Smooth muscle cell of bladder (primary cell): ENCODE measurements at places on chromosomes 12 and 14. TPM values are rescaled to one million over a fixed set of nuclear protein-coding genes. Genes with fewer than 3 reads are reported as not detected.

IL31 gene
- total RNA-seq, result not detected in 2 replicates

COL2A1 gene
- not detected in 2 replicates for total RNA-seq

CLEC4A gene
- total RNA-seq, result 0.28 and 0.65 TPM in 2 replicates

OVCH1 gene
- 0.09 and 0.14 TPM in 2 replicates for total RNA-seq

FAM234B gene
- 4.4 and 6.6 TPM in 2 replicates for total RNA-seq

OR4Q3 gene
- total RNA-seq, result not detected in 2 replicates

MANSC4 gene
- not detected in 2 replicates for total RNA-seq

LPAR5 gene
- not detected in 2 replicates for total RNA-seq

DNAI7 gene
- 0.18 and 0.43 TPM in 2 replicates for total RNA-seq

CCDC198 gene
- total RNA-seq, result not detected in 2 replicates

SRRM4 gene
- total RNA-seq, result under 0.01 TPM in 2 replicates

PMEL gene
- 0.28 and 0.71 TPM in 2 replicates for total RNA-seq

TMEM132C gene
- not detected in 2 replicates for total RNA-seq

HOXC4 gene
- total RNA-seq, result 0.09 and 0.14 TPM in 2 replicates

TSPAN19 gene
- not detected in 2 replicates for total RNA-seq

ADAM21 gene
- total RNA-seq, result 0.14 and 0.55 TPM in 2 replicates

SERPINA1 gene
- total RNA-seq, result under 0.01 TPM in 1 of 2 replicates, not detected in the other

SPTB gene
- 0.14 TPM in 1 of 2 replicates, not detected in the other for total RNA-seq

PPP2R3C gene
- 42.2 and 45.2 TPM in 2 replicates for total RNA-seq

STAB2 gene
- total RNA-seq, result not detected in 2 replicates

PSMA6 gene
- 205 and 262 TPM in 2 replicates for total RNA-seq

MYF6 gene
- not detected in 2 replicates for total RNA-seq

PTPRQ gene
- 1.8 and 2.8 TPM in 2 replicates for total RNA-seq

SLC11A2 gene
- total RNA-seq, result 67.4 and 75.1 TPM in 2 replicates

SLC2A14 gene
- not detected in 2 replicates for total RNA-seq

PTGDR gene
- total RNA-seq, result under 0.01 TPM in 1 of 2 replicates, not detected in the other

CIROP gene
- under 0.01 and 0.18 TPM in 2 replicates for total RNA-seq

NFE2 gene
- total RNA-seq, result 0.18 and 0.28 TPM in 2 replicates

C3AR1 gene
- 0.14 and 0.18 TPM in 2 replicates for total RNA-seq

ADAMTS20 gene
- under 0.01 TPM in 1 of 2 replicates, not detected in the other for total RNA-seq

KLHL33 gene
- total RNA-seq, result 0.14 and 0.18 TPM in 2 replicates

PSEN1 gene
- 41.5 and 52.1 TPM in 2 replicates for total RNA-seq

CLEC4E gene
- total RNA-seq, result not detected in 2 replicates

P3H3 gene
- 78.9 and 105 TPM in 2 replicates for total RNA-seq

AMDHD1 gene
- 0.14 and 0.37 TPM in 2 replicates for total RNA-seq

COCH gene
- total RNA-seq, result 0.14 and 0.18 TPM in 2 replicates

RPL10L gene
- total RNA-seq, result not detected in 2 replicates

OR6C65 gene
- total RNA-seq, result not detected in 2 replicates

TMEM52B gene
- 0.09 and 0.14 TPM in 2 replicates for total RNA-seq

LGR5 gene
- total RNA-seq, result not detected in 2 replicates

MUCL1 gene
- not detected in 2 replicates for total RNA-seq

MANSC1 gene
- 0.92 and 1.00 TPM in 2 replicates for total RNA-seq

MYF5 gene
- total RNA-seq, result not detected in 2 replicates

PLBD1 gene
- 1.1 and 3.2 TPM in 2 replicates for total RNA-seq
